ENCODE measurements at places on chromosomes 1 and 21.

DNA sequence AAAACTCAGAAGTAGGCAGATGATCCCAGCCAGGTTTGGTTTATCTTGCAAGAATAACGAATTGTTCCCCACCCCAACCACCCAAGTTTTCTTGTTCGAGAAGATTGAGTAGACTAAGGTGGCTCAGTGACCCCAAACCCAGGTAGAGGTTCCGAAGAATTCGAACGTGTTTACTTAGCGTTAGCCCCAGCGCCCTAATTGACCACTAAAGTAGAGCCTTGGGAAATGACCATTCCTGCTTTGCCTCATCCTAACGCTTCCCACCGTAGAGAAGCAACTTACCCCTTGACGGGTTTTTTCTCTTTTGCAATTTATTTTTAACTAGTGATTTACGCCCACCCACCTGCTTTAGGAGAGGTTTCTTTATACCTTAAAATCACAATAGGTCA, 870 bp downstream of the FBXO28 start:
- no peak for DNase-seq

DNA sequence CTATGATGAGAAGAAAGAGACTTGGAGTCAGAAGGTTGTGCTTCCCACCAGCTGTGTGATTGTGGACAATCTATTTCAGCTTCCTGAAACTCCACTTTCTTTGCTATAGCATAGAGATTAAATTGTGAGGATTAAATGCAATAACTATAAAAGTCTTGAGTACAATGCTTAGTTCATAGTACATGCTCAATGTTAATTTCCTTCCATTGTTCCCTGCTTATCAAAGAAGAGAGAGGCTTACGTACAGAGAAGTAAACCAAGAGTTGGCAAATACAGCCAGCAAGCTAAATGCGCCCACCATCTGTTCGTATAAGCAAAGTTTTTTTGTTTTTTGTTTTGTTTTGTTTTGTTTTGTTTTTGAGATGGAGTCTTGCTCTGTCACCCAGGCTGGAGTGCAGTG, 317.9 kb upstream of the NFIA start:
- DNase-seq = no peak

DNA sequence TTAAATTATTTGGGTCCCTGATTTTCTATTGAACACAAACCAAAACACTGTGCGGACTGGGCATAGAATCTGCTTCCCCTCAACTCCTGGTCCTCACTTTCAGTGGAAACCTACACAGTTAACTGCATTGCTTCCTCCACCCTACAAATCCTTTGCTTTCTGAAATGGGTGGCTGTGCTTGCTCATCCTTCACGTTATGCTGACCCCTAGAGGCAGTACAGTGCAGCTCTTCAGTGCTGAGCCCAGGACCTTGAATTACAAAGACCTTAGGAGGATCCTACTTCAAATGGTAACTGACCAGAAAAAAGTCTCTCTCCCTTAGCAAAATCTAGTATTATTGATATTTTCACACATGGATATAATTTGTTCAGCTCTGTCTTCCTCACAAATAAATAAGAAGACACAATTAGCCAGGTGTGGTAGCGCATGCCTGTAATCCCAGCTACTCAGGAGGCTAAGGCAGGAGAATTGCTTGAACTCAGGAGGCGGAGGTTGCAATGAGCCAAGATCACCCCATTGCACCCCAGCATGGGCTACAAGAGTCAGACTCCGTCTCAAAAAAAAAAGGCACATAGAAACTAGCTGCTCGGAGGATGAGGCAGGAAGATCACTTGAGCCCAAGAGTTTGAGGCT, 63.4 kb upstream of the L1TD1 start:
- no peak for DNase-seq

DNA sequence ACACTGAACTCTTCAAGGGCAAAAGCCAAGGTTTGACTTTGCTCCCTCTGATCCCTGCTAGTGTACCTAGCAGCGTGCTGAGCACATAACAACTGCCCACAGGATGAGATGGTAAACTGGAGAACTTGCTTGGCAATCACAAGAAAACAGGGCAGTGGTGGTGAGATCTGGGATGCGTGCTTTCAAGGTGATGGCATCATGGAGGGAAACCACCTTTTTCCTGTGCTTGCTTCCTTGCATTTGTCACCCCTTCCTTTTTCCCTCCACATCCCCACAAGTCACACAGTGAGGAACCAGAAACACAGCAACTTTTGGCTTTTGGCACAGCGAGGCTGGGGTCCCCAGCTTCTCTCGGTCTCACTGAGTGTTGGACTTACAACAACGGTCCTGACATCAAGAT, 31.4 kb upstream of the BECN2 start:
- no peak for DNase-seq

DNA sequence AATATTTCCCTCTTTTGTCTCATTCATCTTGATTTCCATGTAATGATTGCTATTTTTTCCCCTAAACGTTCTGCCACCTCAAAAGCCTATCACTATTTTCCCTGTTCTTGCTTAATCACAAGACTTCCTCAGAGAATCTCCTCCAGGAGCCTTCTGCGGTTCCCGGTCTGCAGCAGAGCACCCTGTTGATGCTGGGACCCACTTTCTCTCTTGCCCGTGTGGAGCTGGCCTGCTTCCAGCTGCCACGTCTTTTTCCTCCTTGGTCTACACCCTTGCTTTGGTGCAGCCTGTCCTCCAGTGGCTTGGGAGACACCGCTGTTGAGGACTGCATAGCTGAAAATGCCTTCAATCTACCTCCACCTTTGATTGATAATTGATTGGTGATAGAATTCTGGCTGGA, 70.0 kb upstream of the COA6 start:
- no peak for DNase-seq

DNA sequence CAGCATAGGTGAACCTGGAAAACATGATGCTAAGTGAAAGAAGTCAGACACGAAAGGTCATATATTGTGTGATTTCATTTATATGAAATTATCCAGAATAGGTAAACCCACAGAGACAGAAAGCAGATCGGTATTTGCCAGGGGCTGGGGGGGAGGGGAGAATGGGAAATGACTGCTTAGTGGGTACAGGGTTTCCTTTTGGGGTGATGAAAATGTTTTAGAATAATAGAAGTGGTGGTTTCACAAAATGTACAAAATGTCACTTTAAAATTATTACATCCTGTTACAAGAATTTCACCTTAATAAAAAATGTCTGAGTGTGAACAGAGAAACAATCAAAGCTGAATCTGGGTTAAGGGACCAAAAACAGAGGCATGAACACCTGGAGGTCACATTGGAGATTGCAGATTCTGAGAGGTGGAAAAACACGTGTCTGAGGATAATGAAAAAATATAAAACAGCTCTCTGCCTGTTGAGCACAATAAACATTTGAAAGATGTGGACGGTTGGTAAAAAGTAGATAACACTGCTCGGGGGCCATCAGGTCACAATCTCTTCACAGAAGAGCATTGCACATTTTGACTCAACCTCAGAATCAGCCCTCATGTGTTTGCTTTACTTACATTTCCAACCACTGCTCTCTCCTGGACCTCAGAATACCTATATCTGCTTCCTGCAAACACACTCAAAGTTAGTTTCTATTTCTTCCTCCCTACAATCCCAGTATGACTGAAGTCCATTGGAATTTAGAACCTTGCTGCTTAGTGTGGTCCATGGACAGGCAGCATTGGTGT, 3.2 kb downstream of the SLAMF6 start:
- peak; percentile 48 for DNase-seq

DNA sequence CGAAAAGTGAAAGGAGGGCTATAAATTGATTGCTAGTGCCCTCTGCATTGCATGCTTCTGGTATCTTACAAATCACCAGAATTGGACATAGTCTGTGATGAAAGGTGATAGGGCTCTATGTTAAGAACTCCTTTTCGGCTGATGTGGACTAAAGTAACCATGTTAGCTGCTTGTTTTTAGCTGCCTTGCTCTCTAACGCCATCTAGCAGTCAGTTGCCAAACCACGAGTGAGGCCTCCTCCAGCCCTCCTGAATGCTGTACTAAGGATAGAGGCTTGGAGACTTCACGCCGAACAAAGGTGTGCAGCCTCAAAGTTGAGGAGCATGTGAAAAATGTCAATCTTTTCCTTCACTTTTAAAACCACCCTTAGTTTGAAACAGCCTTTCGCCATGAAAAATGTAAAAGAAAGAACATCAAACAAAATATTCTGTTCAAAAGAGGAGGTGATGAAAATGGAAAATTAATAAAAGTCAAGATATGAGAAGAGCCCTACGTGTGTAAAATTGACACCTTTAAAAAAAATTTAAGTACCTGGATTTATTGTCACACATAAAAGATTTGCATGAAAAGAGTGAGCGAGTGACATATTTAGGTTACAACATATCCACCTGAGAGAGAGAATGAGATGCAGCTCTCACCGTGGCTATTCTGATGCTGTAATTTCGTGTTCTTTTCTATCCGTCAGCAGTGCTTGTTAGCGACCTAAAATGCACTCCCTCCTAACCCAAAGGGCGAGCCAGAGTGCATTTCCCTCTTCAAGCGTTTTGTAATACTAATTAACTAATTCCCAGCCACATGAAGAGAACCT, 8.1 kb downstream of the LRRC53 start:
- peak; percentile 29 for DNase-seq

DNA sequence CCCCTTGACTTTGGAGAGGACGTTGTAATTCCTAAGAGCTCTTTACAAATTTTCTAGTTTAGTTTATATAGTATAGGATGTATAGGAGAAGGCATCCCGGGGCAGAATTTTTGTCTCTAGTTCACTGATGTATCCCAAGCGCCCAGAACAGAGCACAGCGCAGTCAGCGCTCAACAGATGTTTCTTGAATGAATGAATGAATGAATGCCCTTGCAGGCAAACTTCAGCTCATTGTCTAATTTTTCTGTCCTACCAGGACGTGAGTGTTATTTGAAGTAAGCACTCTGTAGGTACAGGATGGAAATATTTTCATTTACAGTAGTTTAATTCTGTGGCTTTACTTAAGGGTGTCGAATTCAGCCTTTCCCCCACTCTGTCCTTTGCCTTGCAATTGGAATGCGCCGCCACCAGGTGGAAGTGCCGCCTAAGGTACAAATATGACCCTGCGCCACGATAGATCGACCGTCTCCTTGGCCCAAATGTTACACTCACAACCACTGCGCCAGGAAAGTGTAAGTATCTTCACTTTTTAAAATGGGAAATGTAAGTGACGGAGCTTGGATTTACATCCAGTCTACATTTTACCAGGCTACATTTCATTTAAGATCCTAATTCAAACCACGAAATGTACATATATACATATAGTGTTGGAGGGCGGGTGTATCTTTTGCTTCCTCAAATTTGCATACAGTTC, 910 bp upstream of the MRPL39 start:
- DNase-seq = peak; percentile 83

DNA sequence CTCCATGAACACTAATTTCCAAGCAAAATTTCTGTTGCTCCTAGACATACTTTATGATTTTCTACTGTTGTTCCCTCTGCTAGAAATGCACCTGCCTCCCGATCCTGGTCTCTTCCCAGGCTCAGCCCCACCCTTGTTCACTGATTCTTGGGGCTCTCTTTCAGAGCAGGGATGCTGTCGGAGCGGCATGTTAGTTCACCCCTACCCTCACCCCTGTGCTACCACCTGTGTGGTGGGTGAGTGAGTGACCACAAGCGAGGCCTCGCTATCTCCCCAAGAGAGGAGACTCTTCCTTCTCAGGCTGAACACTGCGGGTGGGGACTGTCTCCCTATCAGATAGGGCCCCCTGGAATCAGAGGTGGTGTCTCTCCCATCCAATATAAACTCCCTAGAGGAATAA, 4.9 kb upstream of the S100A8 start:
- no peak for DNase-seq

GRCh38 chr1:75600781-75601180, 10.1 kb downstream of the SLC44A5 start:
- no peak for DNase-seq

- DNase-seq = no peak
These were observed 625.2 kb downstream of the SMYD3 start for GRCh38 chr1:245881767-245882391.

DNA sequence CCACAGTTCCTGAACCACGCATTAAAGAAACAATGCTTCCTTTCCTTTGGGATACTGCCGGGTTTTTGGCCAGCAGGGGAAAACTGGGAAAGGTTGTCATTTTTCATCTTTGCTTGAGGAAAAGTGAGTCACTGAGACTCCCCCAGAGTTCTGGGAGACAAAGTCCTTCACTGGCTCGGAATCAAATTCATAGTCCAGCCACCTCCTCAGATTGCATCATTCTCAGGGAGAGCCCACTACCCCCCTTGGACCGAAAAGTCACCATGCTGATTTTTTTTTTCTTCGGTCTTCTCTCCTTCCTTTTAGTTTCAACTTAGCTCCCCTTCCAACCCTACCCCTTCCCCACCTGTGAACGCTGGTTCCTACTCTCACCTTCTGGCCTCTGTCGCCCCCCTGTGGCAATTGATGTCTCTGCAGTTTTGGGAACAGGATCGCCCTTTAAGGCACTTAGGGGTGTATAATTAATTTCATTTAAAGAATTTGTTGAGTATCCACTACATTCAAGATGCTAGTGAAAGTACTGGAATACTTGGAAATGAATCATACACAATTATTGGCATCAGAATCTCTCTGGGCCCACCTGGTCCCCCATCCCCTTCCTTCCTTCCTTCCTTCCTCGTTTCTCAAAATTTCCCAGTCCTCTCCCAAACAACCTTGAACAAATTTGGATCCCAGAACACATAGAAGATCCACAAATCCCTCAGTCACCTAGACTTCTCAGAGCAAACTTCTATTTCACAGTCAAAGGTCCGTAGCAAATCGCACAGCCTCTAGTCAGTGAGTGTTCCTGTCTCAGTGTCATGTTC, 6.9 kb downstream of the ACKR1 start:
- peak; percentile 39 for DNase-seq

DNA sequence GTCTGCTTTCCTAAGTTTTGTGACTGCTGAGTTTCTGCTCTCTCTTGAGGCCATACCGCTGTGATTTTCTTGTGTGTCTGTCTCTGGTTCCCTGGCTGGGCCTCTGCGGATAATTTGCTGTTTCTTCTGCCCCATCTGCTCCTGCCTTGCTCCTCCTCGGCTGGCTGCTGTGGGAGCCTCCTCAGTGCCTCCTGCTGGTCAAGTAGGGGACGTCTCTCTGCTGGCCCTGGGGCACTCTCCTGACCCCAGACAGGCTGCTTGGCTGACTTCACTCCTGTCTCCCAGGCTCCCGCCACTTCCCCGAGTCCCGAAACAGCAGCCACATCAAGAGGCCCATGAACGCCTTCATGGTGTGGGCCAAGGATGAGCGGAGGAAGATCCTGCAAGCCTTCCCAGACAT, 28.5 kb downstream of the ETNK2 start:
- no peak for DNase-seq

GRCh38 chr1:25657121-25657882, 40.7 kb downstream of the MAN1C1 start:
- DNase-seq = no peak

DNA sequence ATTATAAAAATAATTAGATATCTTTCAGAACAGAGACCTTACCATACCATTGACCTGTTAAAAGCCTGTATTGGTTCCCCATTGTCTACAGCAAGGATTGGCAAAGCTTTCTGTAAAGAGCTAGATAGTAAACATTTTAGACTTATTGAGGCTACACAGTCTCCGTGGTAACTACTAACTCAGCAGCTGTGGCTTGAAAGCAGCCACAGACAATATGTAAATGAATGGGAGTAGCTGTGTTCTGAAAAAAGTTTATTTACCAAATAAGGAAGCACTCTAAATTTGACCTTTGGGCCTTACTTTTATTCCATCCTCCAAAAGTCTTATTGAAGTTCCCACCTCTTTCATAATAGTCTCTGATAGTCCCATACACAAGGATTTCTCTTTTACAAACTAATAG, 39.7 kb downstream of the NUP210L start:
- peak; percentile 7 for DNase-seq
